Skeletal muscle tissue (tissue), 5 donors: ENCODE measurements at places on chromosomes 11 and 22. TPM values are rescaled to one million over a fixed set of nuclear protein-coding genes. Genes with fewer than 3 reads are reported as not detected.

Gene MTMR2
- total RNA-seq: 18.8 TPM

Gene GRK3
- 6.3 TPM for total RNA-seq

Gene DEUP1
- total RNA-seq: not detected

Gene OR10G4
- total RNA-seq: not detected

Gene FREY1
- 1.6 TPM for total RNA-seq

Gene NUDT8
- 5.2 TPM for total RNA-seq

Gene MRGPRX3
- total RNA-seq: not detected

Gene SLC22A6
- not detected for total RNA-seq

Gene ZFTA
- total RNA-seq: 15.7 TPM

Gene OR2AG1
- not detected for total RNA-seq

Gene RFPL2
- not detected for total RNA-seq

Gene TCN1
- total RNA-seq: 1.6 TPM

Gene GLB1L2
- total RNA-seq: 1.0 TPM

Gene TMPRSS4
- total RNA-seq: not detected

Gene APOA5
- total RNA-seq: not detected

Gene RGL4
- total RNA-seq: 0.52 TPM

Gene POU2AF2
- not detected for total RNA-seq

Gene APOL4
- 21.4 TPM for total RNA-seq

Gene SERHL2
- total RNA-seq: 2.6 TPM

Gene FRMD8
- total RNA-seq: 8.4 TPM

Gene GLYAT
- not detected for total RNA-seq

Gene OR52E8
- not detected for total RNA-seq

Gene SEPTIN3
- total RNA-seq: 0.52 TPM

Gene SLC16A8
- total RNA-seq: 1.0 TPM

Gene TMPRSS5
- total RNA-seq: 2.1 TPM

Gene ANO5
- total RNA-seq: 24.0 TPM

Gene RFPL3
- not detected for total RNA-seq

Gene CDK2AP2
- total RNA-seq: 2.6 TPM

Gene C22orf42
- total RNA-seq: not detected

Gene RTCB
- total RNA-seq: 91.3 TPM

Gene GRM5
- not detected for total RNA-seq

Gene RTN4RL2
- total RNA-seq: not detected

Gene MAPK8IP2
- 0.52 TPM for total RNA-seq

Gene CRY2
- 37.6 TPM for total RNA-seq

Gene WBP2NL
- 1.6 TPM for total RNA-seq

Gene CCDC88B
- total RNA-seq: 2.6 TPM

Gene INSC
- total RNA-seq: 4.2 TPM

Gene PDE3B
- 5.2 TPM for total RNA-seq

Gene GDPD4
- not detected for total RNA-seq

Gene MMP13
- total RNA-seq: not detected

Gene GAL
- total RNA-seq: 1.0 TPM

Gene GUCY1A2
- 15.7 TPM for total RNA-seq

Gene MFNG
- total RNA-seq: 3.7 TPM

Gene PGM2L1
- total RNA-seq: 5.2 TPM

Gene TMEM45B
- total RNA-seq: not detected

Gene OR5A1
- not detected for total RNA-seq

Gene TRIM51
- not detected for total RNA-seq

Gene FUT4
- total RNA-seq: 6.3 TPM

Gene KDM4E
- not detected for total RNA-seq

Gene TUB
- 8.9 TPM for total RNA-seq

Gene FGF19
- total RNA-seq: not detected

Gene OR8D1
- total RNA-seq: under 0.01 TPM
